ENCODE measurements at places on chromosomes 1 and 21.

DNA sequence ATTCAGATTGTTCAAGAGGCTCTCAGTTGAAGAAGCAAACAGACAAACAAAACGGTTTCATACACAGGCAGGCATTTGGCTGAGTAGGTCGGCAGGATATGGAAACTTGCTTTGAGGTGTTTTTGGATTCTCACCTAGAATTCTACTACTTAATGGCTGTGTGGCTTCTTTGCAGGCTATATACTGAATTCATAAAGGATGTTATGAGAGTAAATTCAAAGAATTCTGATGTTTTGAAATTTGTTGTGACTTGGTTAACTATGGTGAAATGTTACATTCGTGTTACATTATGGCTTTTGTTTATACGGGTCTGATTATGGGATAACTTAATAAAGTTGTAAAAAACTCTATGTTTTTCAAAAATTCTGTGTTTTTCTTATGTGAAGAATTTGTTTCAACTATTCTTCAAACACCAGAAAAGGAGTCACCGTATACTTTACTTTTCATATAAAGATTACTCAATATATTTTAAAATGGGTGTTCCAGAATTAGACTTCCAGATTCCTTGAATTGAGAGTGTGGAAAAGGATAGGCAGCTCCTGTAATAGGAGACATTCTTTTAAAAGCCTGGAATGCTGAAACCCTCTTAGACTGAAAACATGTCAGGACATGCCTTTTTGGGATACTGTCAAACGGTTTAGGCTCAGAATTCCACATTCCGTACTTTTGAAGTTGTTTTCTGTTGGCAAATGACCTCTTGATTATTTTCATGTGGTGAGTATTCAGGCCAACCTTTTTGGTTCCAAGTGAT, 8.2 kb upstream of the IRF2BP2 start:
- no peak for DNase-seq

DNA sequence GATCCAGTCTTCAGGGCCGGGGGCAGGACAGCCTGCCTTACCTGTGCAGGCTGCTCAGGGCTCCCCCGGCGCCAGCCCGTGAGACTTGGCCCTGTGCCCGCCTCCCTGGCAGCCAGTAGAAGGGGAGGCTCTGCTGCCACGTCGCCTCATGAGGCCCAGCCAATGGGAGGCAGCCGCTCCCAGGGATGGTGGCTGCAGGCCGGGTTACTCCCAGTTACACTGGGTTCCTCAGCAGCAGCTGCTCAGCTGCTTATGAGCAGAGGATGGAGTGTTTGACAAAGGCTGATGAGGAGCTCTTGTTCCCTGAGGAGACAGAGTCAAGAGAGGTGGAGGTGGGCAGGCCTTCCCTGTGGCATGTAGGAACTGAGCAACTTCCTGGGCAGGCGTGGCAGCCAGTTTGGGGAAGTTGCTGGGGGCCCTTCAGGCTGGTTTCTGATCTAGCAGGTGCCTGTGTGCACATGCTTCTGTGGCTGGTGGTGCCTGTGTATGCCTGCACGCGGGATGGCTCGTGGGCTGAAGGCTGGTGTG, 5.5 kb downstream of the MFSD2A start:
- DNase-seq = no peak

GRCh38 chr21:38965241-38965640, 159.5 kb downstream of the ETS2 start:
- no peak for DNase-seq

DNA sequence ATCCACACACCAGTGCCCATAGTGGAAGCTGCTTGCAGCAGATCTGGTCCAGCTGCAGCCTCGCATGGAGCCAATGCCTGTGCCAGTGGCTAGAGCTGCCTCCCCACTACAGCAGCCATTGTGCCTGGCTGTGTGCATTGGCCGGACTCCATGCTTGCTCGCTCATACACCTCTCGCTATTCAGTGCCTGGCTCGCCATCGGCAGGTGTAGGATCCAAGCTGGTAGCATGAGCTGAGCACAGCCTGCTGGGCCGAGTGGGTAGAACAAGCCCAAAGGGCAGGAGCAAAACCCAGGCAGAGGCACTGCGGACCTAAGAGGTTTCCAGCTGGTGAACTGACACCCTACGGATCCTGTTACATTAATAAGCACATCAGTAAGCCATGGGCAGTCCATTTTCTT, 1184.1 kb downstream of the AMY1C start:
- DNase-seq = no peak

DNA sequence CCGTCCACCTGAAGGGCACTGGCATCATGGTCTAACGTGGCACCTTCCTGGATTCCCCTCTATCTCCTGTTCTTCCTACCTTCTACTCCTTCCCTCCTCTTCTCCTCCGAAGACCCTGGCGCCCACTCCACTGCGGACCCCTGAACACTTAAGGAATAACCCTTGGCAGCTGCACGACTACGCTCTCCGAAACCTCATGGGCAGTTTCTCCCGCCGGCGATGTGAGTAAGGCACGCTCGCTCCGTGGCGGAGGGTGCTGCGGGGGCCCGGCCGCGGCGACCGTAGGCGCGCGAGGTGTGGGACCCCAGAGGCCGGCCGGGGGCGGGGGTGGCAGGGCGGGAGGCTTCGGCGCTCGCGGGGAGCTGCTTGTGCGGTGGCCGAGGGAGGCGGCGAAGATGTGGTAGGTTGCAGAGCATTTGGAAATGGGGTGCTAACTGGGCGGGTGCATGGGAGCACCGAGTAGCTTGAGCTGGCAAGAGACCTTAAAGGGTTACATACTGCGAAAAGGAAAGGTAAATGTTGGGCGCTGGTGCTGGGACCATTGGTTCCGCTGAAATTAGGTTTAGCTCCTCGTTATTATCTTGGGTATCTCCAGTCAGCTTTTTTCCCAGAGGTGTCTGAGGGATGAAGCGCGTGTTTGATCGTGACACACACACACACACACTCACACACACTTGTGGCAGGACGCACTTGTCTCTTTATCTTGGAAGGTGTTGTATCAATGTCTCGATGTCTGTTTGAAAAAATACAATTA, 876 bp downstream of the LRRC7 start:
- peak; percentile 43 for DNase-seq

DNA sequence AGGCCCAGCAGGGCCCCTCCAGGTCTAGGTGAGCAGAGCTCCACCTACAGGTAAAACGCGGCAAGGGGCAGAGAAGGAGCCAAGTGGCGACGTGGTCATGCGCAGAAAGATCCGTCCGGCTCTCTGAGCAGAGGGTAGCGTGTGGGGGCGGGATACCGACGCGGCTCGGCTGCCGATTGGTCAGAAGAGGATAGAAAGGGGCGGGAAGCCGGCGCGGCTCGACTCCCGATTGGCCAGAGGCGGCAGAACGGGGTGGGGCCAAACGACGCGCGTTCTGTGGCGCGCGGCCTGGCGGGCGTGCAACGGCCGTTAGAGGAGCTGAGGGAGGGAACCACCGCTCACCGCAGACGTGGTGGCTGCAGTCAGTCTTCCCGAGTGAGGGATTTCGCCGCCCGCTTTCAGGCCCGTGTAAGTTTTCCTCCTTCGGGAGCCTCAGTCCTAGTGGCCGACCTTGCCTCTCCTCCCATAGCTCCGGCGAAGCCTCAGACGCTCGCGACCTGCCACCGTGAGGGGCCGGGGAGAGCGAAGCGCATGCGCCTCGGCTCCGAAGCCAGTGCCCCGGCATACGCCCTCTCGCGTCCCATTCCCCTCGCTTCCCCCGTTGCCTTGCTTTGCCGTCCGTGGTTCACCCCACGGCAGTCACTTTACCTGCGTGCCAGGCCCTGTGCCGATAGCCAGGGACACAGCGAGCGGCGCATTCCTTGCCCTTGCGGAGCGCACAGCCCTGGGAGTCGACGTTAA, at the start of gene CEP85:
TSS of gene CEP85 (plus strand) at position 298 of the 741 bp plus-strand sequence. CDS start 5,584 bp downstream, outside the sequence.
- peak; percentile 100 for DNase-seq

GRCh38 chr1:46467183-46467504, 22.5 kb upstream of the DMBX1 start:
- no peak for DNase-seq

DNA sequence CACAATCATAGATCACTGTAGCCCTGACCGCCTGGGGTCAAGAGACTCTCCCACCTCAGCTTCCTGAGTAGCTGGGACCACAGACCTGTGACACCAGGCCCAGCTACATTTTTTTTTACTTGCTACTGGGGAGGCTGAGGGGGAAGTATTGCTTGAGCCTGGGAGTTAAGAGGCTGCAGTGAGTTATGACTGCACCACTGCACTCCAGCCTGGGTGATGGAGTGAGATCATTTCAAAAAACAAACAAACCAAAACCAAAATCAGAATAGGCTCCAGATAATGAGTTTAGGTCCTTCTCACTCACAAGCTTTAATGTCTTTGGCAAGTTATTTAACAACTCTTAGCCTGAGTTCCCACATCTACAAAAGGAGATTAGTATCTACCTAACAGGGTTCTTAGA, 22.8 kb downstream of the WDR26 start:
- DNase-seq = no peak

DNA sequence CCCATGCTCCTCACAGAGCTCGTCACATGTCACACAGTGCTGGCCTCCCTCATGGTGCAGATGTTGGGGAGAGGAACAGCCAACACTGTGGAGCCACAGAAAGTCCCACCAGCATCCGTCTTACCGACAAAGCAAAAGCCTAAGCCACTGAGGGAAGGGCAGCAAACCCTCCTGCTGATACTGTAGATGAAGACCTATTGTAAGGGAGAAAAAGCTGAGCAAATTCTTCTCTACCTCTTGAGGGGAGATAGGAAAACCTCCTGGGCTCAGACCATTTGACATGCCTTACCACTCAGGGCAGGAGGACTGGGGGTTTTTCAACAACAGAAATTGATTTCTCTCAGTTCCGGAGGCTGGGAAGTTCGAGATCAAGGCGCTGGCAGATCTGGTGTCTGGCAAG, 95.9 kb downstream of the WDR64 start:
- no peak for DNase-seq

GRCh38 chr1:29967261-29967660, 730.9 kb downstream of the PTPRU start:
- no peak for DNase-seq

GRCh38 chr21:20258542-20258941, 739.7 kb upstream of the NCAM2 start:
- no peak for DNase-seq

GRCh38 chr1:157000686-157001085, 44.9 kb downstream of the ARHGEF11 start:
- DNase-seq = no peak

- no peak for DNase-seq
These were observed 87.8 kb downstream of the PTPN14 start for GRCh38 chr1:214463596-214463995.

DNA sequence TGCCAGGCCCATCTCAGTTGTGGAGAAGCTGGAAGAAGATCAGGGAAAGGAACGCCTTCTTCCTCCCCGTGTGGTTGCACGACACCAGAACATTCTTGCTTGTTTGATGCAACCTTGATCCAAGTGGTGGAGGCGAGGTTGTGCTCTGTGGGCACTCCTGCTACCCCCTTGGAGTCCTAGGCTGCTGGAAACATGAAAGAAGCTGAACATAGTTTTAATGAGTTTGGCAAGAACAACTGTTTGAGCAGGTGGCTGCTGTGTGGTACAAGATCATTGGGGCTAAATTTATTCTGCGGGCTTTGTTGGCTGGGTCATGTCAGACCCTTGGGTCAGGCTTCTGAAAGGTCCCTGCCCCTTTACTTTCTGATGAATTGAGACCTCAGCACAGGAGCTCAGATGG, 5.9 kb downstream of the KAZN start:
- no peak for DNase-seq

DNA sequence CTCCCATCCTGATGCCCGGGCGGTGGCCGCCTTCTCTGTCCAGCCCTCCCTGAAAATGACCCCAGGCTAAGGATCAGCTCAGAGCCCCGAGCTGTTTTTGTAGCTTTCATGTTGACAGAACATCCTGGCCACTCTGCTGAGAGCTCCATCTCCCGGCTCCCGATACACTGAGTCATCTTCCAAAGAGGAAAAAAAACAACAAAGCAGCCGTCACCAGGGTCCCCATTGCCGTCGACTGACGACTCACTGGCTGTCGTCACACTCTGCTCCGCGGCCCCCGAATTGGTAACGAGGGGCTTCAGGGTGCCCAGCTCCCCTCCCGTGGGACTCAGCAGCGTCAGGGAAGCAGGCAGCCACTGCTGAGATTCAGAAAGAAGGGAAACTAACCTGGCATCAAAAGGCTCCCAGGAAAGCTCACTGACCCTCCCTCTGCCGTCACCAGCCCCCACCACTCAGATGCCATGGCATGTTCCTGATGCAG, 67.2 kb downstream of the CD46 start:
- DNase-seq = no peak

GRCh38 chr1:216903382-216903740, 180.1 kb upstream of the ESRRG start:
- DNase-seq = no peak

DNA sequence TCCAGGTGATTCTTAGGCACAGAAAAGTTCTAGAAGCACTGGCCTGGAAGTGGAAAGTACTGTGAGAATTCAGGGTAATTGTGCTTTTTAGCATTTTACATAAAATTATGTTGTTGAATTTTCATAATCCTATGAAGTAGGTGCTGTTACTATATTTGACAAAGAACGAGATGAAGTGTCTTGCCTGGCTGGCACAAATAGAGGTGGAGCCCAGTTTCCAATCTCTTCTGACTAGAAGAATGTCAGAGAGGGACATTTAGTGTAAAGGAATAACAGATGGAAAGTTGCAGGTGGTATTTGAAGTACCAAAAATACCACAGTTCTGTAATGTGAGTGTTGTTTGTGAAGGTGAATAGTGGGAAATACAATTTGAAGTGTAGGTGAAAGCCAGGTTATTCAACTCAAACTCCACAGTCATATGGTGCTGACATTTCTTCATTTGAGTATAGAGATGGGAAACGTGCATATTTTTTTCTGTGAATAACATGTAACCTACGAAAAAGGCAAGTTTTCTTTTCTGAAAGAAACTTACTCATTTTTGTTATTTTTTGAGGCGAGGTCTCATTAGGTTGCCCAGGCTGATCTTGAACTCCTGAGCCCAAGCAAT, 3.5 kb upstream of the TMCO2 start:
- DNase-seq = no peak

- no peak for DNase-seq
These were observed 3.9 kb downstream of the INKA2 start for GRCh38 chr1:111735321-111735720.

DNA sequence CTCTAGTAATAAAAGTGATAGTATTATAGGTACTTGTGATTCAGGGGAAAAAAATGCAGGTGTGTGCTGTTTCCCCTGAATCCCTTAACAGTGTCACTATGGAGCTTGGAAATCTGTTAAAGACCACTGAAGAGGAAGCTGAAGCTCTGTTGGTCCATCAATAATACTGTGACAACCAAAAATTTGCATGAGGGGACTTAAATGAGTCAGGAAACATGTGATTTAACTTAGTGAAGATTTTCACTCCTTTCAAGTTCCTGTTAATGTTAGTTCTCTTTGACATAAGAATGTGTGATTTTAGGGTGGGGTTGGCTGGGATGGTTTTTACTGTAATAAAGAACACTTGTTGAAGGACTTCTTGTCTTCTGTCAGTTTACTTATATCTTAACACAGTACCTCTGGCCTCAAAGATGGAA, 32.0 kb downstream of the VANGL2 start:
- no peak for DNase-seq

GRCh38 chr1:214952648-214953047, 129.9 kb upstream of the KCNK2 start:
- DNase-seq = no peak

Data from right kidney (tissue), 9 donors.